NCI-H1930 (cell line): ENCODE measurements at places on chromosomes 1 and 21.

GRCh38 chr1:24564695-24565094, 8.8 kb downstream of the NCMAP start:
- no peak for DNase-seq

GRCh38 chr21:35578831-35579471, 481.4 kb downstream of the SETD4 start:
- no peak for DNase-seq

GRCh38 chr1:106568201-106568974, 488.1 kb upstream of the PRMT6 start:
- DNase-seq = no peak

GRCh38 chr21:45739218-45740087, 95.9 kb downstream of the PCBP3 start:
- no peak for DNase-seq
